Kidney capillary endothelial cell (primary cell): ENCODE measurements at places on chromosomes 1 and 21.
A peak's percentile ranks its signal among the peaks of the same experiment; 100 is the strongest.

- DNase-seq: no peak
These were observed 144.1 kb downstream of the TRABD2B start for GRCh38 chr1:47853059-47853458.

- DNase-seq: no peak
These were observed 77.0 kb downstream of the RWDD3 start for GRCh38 chr1:95311014-95311413.

DNA sequence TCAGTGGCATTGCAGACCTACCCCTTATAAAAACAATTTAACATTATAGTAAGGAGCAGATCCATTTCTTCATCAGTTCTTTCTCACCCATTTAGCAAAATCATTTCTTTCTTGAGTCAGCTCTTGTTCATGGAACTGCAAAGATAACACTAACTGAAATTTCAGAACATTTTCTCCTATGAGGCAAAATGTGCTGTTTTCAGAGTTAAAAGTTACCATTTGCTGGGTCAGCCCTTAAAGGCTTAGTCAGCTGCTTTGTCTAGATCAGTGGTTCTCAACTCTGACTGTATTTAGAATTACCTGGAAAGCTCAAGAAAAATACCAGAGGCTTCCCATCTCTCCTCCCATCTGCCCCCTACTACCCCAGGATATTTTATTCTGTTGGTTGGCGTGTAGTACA is 12.2 kb downstream of the METTL13 start:
- DNase-seq: no peak

- DNase-seq: no peak
These were observed 27.1 kb upstream of the POU3F1 start for GRCh38 chr1:38073534-38074301.

GRCh38 chr21:42309753-42310213 is 5.4 kb downstream of the TFF3 start:
- peak; percentile 36 for DNase-seq

GRCh38 chr1:187848321-187848720 is 1019.6 kb downstream of the PLA2G4A start:
- no peak for DNase-seq

- no peak for DNase-seq
These were observed 5.0 kb downstream of the NOS1AP start for GRCh38 chr1:162074276-162075005.

- DNase-seq: no peak
These were observed 85.5 kb upstream of the VANGL1 start for GRCh38 chr1:115556236-115556635.

DNA sequence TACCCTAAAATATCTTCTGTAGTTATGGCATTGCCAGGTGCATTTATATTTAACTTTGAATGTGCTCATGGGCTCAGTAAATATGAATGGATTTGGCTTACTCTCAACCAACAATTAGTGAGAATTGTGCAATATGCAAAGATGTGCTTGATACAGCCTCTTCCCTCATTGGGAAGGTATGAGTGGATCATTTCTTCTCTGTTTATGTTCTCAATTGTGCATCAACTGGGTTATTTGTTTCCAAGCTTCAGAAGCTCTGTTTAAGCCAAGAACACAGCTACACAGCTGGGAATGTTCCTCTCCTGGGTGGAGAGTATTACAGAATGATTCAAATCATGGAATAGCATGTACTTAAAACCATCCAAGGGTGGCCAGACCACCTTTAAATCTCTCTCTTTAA is 17.6 kb upstream of the MAP1LC3C start:
- no peak for DNase-seq

DNA sequence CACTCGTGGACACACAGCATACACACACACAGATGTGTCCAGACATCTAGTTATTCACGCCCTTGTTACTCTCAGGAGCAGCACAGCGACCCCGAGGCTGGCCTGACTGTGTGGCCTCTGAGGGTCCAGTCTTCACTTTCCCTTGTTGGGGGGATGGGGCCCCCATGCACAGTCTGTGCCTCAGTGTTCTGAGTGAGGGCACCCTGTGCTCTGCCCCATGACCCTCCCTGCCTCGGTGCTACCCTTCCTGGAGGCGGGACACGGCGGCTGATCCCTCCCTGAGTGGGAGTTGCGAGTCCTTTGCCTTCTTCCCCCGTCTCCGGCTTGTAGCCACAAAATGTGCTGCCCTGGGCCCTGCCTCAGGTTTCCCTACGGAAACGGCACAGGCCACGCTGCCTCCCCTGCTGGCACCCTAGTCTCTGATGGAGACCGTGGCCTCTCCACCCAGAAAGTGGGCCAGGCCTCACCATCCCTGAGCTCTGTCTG is 8.6 kb downstream of the CSTB start:
- no peak for DNase-seq

DNA sequence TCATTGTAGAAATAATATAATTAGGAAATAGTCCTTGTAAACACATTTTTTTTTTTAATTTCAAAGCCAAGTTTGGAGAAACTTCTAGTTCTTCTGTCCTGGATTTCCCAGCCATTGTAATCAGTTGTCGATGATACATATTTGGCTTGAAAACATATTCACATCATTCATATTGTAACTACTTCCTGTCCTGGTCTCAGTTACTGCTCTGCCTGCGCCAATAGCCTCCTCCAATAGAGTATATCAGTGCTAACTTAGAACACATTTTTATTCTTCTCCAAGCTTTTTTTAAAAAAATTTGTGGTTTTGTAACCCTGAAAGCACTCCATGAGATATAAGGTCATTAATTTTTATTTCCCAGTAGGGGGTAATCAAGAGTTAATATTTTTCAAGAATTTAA is 46.1 kb upstream of the FMO2 start:
- DNase-seq: no peak

DNA sequence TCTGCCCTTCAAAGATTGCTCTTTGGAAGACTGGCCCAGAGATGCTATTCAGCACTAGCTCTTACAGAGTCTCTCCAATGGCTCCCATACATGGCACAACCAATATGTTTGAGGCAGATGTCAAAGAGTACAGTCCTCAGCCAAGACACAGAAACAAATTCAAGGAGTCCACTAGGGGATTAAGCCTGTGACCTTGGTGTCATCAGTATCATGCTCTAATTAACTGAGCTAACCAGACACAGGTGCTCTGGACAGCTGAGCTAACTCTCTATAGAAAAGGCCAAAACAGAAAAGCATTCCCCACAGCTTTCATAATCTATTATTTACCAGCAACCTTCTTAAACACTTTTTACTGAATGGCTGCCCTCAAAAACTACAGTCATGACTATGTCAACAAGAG is 666.0 kb upstream of the PLXNA2 start:
- no peak for DNase-seq

DNA sequence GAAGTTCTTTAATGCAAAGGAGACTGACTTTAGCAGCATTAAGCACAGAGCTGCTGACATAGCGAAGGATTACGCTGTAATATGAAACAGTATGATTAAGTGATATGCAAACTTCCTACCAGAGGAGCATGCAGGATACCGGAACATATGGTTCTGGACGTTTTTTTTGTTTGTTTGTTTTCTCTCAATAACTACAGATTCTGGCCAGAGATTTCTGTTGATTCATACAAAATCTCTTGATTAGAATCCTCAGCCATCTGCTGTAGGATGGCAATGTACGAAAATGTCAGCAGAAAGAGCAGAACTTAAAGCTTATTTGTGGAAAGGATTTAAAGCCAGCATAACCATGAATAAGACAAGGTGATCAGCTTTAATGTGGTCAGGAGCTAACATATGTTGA is 970.7 kb downstream of the KCNT2 start:
- no peak for DNase-seq

DNA sequence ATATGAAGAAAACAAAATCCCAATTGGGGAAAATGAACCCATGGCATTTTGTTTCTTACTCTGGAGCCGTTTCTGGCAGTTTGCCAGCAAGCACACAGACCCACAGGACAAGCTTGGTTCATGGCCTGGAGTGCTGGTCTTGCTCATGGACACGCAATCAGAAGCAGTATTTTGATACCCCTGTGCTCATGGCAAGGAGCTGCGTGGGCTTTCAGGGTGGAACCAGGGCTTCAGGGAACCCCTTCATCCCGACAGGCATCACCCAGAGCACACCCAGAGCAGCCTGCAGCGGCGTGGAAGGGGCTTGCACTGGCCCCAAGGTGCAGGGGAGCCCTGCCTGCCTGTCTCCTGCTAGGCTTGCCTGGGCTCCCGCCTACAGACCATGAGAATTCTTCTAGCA is 45.4 kb upstream of the PCBP3 start:
- DNase-seq: no peak

- DNase-seq: no peak
These were observed 60.6 kb downstream of the NFIA start for GRCh38 chr1:61142726-61143500.

DNA sequence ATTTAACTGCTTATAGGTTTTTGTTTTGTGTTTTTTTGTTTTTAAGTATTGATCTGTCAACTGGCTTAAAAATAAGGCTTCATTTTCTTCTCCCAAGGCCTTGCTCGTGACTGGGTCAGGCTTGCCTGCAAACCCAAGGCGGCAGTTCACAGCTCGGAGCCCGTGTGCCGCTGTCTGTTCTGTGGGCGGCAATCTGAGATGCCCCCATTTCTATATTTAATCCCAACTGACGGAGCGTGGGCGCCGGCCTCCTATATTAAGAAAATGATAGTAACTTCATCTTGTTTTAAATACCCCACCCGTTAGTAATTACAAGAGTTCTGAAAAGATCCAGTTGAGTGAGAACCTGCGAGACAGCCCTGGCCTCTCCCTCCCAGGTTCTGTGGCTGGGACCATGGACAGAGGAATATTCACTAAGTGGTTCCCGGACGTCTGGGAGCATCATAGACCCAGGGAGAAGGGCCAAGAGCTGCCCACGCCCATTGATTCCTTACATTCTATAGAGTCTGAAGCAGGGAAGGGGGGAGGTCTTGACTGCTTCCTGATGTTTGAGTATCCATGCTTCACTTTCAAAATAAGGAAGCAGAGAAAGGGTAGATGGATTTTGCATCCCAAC is 42.6 kb upstream of the GPR153 start:
- no peak for DNase-seq
